ENCODE measurements at places on chromosomes 4 and X.

DNA sequence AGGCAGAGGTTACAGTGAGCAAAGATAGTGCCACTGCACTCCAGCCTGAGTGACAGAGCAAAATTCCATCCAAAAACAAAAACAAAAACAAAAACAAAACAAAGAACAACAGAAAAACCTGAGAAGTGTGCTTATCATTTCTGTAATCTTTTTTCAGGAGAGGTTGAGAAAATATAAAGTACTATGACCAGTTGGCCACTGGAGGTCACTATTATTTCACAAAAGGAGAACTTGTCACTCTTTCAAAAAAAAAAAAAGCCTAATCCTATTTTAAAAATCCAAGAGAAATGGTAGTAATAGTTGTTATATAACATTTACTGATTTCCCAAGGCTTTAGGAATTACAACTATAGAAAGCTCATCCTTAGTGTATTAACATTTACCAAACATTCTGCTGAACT is 24.9 kb upstream of the RNF150 start:
- no peak for DNase-seq

GRCh38 chr4:53538756-53539155 is 52.5 kb downstream of the LNX1 start:
- no peak for DNase-seq

DNA sequence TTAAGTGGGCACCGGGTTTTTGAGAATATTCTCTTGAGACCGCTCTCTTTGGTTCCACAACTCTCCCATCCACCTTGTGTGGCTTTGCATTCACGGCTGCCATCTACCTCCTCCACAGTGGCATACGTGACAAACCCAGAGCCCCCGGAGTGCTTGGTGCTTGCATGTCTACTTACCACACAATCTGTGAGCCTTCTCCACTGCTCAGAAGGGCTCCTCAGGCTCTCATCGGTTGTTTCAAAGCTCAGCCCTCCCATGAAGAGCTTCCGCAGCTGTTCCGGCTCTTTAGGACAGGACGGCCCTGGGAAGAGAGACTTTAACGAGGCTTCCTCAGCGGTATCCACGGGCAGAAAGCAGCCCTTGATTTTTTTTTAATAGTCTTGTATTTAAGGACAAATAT is 167.6 kb upstream of the ANK2 start:
- DNase-seq = no peak

DNA sequence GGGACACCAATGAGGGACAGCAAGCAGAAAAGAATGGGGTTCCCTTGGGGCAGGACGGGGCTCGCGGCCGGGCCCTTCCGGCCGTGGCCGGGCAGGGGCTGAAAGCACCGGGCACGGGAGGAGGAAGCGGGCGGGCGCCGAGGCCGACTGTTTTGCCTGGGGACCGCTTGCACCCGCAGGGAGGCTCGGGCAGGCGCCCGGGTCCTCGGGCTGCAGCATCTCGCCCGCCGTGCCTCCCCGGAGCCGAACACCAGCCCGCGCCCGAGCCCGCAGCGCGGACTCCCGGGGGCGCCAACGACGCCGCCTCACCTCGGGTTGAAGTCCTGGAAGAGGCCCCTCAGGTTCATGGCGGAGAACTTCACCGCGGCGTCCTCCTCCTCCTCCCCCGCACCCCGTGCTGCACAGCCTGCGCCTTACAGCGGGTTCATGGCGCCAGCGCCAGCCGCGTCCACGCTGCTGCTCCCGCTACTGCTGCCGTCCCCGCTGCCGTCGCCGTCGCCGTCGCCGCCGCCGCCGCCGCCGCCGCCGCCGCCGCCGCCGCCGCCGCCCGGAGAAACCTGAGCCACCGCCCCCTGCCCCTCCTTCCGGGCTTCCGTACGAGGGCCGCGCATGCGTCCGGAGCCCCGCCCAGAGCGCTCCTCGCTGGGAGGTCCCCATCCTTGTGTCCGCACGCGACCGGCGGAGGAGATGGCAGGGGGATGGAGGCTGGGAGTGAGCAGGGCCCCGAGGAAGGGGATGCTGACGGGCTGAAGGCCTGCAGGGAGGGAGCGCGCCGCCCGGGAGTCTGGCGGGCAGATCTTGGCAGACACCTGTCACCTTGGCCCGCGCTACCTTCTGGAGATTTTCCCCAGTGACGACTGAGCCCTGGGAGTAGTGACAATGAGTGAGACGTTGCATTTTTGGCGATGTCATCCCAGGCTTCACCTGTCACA is at the start of gene TMEM185A:
TSS of gene TMEM185A (minus strand) at position 559 of the 932 bp plus-strand sequence. CDS start at position 347, 212 bp downstream.
- no peak for DNase-seq

- no peak for DNase-seq
Measured at GRCh38 chrX:8868906-8869305, 67.7 kb upstream of the FAM9A start.

DNA sequence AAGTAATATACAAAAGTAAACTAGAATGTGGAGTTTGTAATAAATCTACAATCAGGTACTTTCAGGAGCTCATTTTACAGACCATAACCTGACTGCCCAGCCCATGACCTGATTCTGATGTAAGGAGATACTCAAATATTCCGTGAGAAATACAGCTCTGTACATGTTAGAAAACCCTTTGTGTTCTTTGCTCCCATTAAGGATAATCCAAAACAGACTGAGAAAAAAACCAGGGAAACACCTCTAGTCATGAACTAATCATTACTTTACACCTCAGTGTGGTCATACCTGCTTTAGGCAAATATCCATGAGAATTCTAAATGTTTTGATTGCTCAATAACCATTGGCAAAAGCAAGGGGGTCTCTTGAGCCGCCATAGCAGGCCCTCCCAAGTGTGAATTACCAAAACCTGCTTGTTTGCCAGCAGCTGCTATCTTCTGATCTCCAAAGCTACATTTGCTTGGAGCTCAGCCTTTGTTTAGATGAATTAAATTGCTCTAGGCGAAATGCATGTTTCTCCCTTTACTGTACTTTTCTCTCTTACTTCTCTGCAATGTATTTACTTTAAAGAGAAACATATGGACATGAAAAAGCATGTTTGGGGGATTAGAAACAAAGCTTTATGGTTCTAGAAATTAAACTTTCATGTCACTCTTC is 79.1 kb downstream of the ANKRD50 start:
- DNase-seq = no peak

DNA sequence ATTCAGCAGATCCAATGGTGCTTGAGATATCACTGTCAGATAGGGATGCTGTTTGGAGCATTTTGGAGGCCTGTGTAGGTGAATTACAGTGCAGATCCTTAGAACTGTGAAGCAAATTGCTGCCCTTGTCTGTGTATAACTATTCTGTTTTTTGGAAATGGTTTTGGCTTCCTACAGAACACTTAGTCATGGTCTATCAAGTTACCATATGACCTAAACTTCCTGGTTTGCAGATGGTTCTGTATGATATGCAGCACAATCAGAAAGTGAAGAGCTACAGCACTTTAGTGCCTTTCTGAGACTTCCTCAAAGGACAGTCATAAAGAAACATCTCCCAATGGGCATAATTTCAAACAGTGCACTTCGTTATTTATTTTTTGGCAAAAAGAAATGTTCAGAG is 688.6 kb downstream of the SH3BGRL start:
- DNase-seq = no peak

GRCh38 chrX:11261260-11261659 is 32.0 kb upstream of the AMELX start:
- no peak for DNase-seq

DNA sequence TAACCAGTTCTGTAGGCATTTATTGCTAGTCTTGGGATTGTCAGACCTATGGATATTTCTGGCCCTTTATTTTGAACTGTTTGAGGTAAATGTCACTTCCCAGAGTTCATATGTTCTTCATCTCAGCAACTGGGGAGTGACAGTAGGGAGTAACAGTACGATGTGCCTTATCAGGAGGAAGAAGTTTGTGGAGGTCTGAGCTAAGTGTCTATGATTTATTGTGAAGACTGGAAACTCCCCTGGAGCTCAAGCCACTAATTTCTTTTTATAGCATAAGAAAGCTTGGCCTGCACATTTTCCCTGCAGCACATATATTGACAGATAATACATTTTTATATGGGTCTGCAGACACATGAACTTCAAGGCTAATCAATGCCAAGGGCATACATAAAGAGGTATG is 383.8 kb downstream of the GRXCR1 start:
- DNase-seq = no peak

GRCh38 chr4:3524349-3524748 is 7.9 kb downstream of the LRPAP1 start:
- DNase-seq = no peak

DNA sequence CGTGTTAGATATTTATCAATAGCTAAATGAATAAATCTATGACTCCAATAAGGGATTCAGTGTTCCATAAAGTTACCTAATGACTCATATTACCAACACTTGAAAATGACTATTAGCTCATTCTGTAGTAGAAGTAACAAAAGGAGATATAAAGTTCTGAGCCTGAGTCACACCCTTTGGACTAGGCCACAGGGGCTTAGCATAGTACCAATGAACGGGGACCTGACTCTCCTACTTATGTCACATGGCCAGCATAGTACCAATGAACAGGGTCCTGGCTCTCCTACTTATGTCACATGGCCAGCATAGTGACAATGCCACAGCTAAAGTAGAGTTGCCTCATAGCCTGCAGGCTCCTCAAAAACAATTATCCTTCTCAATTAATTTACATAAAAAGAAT is 43.7 kb downstream of the MAGEB16 start:
- no peak for DNase-seq

- no peak for DNase-seq
Measured at GRCh38 chr4:37828843-37829242, 2.4 kb downstream of the PGM2 start.

GRCh38 chr4:68271851-68272357 is 26.4 kb upstream of the TMPRSS11B start:
- DNase-seq = peak; percentile 16

GRCh38 chrX:103879339-103879738 is 47.3 kb upstream of the RAB9B start:
- DNase-seq = no peak

DNA sequence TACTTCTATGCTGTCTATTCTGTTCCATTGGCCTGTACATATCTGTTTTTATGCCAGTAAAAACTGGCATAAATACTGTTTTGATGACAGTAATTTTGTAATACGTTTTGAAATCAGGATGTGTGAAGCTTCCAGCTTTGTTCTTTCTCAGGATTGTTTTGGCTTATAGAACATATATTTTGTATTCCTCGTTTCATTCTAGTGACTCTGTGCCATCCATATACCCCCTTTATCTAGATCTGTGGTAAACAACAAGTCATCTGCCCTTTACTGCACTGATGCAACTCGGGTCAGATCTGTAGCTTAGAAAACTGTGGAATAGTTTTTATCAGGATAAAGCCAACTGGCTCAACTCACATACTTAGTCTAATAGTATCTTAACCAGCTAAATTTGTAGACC is 233.7 kb downstream of the PRDM5 start:
- no peak for DNase-seq

DNA sequence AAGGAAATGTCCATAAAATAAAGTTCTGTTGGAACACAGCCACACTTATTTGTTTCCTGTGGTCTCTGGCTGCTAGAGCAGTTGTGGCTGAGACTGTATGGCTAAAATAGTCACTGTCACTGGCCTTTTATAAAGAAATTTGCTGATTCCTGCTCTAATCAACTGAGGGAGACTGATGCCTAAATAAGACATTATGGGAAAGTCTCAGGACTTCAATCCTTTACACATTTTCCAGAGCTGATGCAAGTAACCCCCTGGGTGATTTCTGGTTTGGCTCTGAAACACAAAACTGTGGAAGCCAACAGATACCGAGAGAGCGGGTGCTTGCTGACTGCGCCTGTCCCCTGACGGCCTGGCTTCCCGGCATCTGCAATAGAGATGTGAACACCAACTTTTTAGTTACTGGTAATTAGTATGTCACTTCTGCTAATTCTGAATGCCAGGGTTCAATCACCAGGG is 64.0 kb downstream of the POLR2B start:
- no peak for DNase-seq

GRCh38 chr4:73442275-73442674 is 6.3 kb downstream of the AFP start:
- no peak for DNase-seq

DNA sequence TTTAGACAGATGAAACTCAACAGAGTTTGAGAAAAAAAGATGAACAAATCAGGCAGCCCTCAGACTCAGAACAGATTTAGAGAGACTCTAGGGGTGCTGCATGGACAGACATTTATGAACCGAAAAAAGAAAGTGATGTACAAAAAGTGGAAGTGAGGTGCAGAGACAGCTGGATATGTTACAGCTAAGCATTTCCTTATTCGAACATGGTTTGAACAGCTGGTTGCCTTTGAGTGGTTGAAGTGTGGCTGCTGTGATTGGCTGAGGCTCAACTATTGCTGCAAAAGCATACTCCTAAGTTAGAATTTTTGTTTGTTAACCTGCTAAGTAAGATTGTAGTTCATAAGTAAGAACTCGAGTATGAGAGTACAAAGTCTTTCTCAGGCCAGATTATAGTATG is 331.5 kb upstream of the PABPC4L start:
- no peak for DNase-seq

DNA sequence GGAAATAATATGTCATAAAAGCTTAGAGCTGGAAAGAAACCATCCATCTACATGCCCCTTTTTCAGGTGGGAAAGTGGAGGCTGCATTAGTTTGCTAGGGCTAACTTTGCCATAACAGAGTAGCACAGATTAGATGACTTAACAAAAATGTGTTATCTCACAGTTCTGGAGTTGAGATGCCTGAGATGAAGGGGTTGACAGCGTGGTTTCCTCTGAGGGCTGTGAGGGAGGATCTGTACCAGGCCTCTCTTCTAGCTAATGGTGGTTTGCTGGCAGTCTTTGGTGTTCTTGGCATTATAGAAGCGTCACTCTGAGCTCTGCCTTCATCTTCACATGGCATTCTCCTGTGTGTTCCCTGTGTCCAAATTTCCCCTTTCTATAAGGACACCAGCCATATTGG is 2.4 kb downstream of the CHRNA9 start:
- DNase-seq = no peak

- DNase-seq = no peak
Measured at GRCh38 chrX:45261005-45261404, 60.3 kb upstream of the DIPK2B start.

- DNase-seq = no peak
Measured at GRCh38 chr4:6769233-6769988, 13.1 kb upstream of the KIAA0232 start.

- DNase-seq = no peak
Measured at GRCh38 chr4:182427554-182427953, 184.4 kb downstream of the TENM3 start.

DNA sequence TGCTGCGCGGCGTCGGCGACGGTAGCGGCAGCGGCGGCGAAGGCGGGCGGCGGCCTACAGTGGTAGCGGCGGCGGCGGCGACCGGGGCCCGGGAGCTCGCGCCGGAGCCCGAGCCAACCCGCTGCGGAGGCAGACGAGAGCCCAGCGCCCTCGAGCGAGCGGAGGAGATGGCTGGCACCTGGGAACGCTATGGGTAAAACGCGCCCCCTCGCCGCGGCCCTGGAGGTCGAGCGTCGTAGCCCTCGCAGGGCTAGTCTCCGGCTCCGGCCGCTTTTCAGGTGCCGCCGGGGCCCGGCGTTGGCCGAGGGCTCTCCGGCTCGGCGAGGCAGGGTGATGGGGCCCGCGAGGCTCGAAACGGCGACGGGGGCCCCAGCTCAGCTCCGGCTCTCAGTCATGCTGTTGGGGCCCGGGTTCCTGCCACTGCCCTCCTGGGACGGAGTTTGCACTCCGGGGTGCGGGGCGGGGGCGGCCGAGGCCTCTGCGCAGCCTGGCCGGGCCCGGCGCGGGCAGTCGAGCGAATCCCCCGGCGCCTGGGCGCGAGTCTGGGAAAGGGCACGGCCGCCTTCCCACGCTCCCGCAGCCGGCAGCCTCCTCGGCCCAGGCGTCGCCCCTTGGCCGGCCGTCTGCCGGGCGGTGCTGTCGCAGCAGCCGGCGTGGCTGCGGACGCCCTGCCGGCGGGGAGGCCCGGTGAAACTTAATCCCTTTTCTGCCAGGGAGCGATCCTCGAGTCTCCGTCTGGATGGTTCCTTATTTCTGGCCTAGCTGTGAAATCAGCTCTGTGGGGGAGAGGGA is 768 bp downstream of the MID2 start:
- no peak for DNase-seq
